ENCODE measurements at places on chromosomes 3 and 15. TPM values are rescaled to one million over a fixed set of nuclear protein-coding genes. Genes with fewer than 3 reads are reported as not detected.

GRCh38 chr15:85746641-85747040 lies 48.1 kb downstream of the KLHL25 start:
- DNase-seq: no peak

DNA sequence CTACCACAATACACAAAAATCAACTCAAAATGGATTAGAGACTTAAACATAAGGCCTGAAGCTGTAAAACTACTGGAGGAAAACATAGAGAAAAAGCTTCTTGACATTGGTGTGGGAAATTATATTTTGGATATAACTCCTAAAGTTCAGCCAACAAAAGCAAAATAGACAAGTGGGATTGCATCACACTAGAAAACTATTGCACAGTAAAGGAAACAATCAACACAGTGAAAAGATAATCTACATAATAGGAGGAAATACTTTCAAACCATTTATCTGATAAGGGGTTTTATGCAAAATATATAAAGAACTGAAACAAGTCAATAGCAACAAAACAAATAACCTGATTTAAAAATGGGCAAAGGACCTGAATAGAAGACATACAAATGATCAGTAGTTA lies 37.6 kb upstream of the TP63 start:
- peak; percentile 22 for DNase-seq

DNA sequence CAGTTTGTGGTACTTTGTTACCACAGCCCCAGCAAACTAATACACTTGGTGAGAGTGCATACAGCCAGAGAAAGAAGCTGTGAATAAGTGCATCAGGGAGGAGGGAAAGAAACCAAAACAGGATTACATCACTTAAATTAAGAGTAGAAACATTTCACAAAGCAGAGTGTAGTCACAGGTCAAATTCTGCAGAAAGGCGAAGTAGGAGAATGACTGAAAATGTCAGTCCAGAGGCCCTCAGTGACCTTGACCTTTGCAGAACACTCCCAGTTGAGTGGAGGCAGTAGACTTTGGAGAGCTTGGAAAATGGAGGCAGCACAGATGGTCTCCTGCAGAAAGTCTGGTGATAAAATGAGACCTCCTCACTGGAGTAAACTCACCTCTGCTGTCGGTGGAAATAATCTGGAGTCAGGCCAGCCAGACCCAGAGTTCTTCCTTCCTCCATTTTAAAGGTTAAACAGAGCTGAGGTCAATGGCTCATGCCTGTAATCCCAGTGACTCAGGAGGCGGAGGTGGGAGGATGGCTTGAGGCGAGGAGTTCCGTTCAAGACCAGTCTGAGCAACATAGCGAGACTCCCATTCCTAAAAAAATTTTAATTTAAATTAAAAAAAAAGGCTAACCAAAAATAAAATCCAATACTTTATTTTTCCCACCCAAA lies 5.0 kb downstream of the CD86 start:
- DNase-seq: no peak

GRCh38 chr3:76497636-76498035 lies 542.3 kb upstream of the ROBO2 start:
- peak; percentile 72 for DNase-seq

Gene DTWD1
- 18.1 TPM for total RNA-seq

Gene IQCF6
- not detected for total RNA-seq

Gene GPR149
- not detected for total RNA-seq

Gene ARGFX
- total RNA-seq: not detected

Gene CTDSPL
- 43.4 TPM for total RNA-seq

Gene GOLGA6L2
- not detected for total RNA-seq

Data from renal cortical epithelial cell (primary cell).